ENCODE measurements at places on chromosomes 13 and 19. TPM values are rescaled to one million over a fixed set of nuclear protein-coding genes. Genes with fewer than 3 reads are reported as not detected.

PROSER1 gene
- total RNA-seq, result 67.3 TPM

RHPN2 gene
- total RNA-seq, result 10.2 TPM

ZNF429 gene
- total RNA-seq, result 16.0 TPM

- no peak overlapping the region for H3K4me3 ChIP-seq
- H3K27ac ChIP-seq, result no peak overlapping the region
- no peaks in the 10 kb centered on the region for H3K27me3 ChIP-seq
- H3K4me1 ChIP-seq, result no peaks in the 10 kb centered on the region
- H3K36me3 ChIP-seq, result no peaks in the 10 kb centered on the region
Observed at GRCh38 chr19:16160943-16161560, 12.3 kb downstream of the CIB3 start.

- no peak overlapping the region for H3K4me3 ChIP-seq
- H3K36me3 ChIP-seq, result no peaks in the 10 kb centered on the region
- H3K27me3 ChIP-seq, result peaks cover 2% of the 10 kb centered on the region
- no peak for DNase-seq
- H3K27ac ChIP-seq, result no peak overlapping the region
Observed at GRCh38 chr13:44044547-44045179, 165.0 kb downstream of the LACC1 start.

DNA sequence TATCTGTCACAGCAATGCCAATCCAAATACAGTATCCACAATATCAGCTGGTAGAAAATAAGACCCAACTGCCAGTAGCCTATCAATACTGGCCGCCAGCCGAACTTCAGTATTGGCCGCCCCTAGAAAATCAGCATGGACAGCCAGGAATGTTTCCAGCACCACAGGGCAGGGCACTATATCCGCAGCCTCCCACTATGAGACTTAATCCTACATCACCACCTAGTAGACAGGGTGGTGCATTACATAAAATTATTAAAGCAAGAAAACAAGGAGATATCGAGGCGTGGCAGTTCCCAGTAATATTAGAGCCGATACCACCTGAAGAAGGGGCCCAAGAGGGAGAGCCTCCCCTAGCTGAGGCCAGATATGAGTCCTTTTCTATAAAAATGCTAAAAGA is 111.3 kb downstream of the ZNF486 start:
- no peak overlapping the region for H3K27ac ChIP-seq
- H3K4me1 ChIP-seq, result peaks cover 13% of the 10 kb centered on the region
- H3K36me3 ChIP-seq, result no peaks in the 10 kb centered on the region
- no peaks in the 10 kb centered on the region for H3K27me3 ChIP-seq
- H3K4me3 ChIP-seq, result no peak overlapping the region

Data from neural crest cell (in vitro differentiated cells).